ENCODE measurements at places on chromosomes 1 and 21. TPM values are rescaled to one million over a fixed set of nuclear protein-coding genes. Genes with fewer than 3 reads are reported as not detected.

GRCh38 chr21:17402937-17403336 lies 109.9 kb upstream of the CXADR start:
- DNase-seq, result no peak

DNA sequence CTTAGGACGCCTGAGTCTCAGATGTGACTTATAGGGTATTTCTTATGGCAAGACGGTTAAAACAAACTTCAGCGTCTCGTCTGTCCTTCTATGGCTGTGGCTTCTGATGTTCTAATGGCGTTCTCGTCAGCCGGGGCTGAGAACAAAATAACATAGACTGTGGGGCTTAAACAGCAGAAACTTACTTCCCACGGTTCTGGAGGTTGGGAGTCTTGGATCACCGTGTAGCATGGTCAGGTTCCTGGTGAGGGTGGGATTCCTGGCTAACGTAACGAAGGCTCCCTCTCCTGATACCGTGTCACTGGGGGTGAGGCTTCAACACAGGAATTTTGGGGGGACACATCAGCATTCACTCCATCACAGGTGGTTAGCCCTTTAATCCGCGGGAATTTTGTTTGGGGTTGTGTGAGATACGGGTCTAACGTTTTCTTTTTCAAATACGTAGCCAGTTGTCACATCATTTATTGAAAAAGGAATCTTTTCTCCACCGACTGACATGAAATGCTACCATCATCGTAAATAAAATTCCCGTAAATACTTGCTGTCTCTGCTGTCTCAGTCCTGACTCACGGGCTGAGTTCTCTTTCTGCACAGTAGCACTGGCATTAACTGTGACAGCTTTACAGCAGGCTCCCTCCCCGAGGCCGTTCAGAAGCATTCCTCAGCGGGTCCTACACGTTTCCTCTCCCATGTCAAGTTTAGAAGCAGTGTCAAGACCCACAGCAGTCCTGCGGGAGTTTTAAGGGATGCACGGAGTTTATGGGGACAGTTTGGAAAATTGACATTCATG lies 8.1 kb upstream of the POFUT2 start:
- DNase-seq, result no peak

DNA sequence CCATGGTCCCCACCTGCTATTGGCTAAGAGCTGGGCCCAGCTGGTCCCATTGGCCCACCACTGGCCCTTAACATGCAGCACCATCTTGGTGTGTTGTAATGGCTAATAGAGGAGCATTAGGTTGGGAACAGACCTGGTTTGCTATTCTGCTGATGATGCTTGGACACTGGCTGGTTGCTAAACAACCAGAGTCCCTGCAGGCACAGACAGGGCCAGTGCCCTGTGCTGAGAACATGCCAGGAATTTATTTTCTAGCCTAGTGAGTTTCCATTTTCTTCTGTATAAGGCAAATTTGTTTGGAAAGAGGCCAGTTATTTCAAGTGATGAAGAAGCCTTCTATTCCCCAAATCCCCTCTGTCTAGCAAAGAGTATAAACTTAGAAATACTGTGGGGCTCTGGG lies 42.9 kb upstream of the TDRD10 start:
- no peak for DNase-seq

Gene H3-3A
- total RNA-seq, result 987 TPM

All from WTC11 (cell line).